Cortex of kidney (tissue), 1 donor: ENCODE measurements at places on chromosomes 1 and 21.

- DNase-seq = no peak
Observed at GRCh38 chr1:232238009-232238408, 391.9 kb downstream of the SIPA1L2 start.

GRCh38 chr1:223363057-223363855 is 720 bp downstream of the SUSD4 start:
- peak; percentile 6 for DNase-seq

DNA sequence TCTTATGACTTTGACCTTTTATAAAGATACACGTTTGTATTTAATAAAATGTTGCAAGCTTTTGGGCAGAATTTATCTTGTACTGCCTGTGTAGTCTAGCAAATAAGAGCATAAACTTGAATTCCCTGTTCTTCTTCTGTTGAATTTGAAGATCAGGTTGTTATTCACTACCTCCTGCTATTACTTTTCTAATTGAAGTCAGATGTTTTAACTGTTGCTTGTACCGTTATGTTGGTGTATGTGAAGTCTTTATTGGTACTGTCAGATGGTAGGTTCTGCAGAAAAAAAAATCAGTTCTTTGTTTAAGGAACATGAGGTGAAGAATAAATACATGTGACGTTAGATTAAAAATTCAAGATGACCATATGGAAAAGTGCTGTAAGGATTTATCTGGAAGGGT is 69.1 kb downstream of the DYRK1A start:
- no peak for DNase-seq

DNA sequence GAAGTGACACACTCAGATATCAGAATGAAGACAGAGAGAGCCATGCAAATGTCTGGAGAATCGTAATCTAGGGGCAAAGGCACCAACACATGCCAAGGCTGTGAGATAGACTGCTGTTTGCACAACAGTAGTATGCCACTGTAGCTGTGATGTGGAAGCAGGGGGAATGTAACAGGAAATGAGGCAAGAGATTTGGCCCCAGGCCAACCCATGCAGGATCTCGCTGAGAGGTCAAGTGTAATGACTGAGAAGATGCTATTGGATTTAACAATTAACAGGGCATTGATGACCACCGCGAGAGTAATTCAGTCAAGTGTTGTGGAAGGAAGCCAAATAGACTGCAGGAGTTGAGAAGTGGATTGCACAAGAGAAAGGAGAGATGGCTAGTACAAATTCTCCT is 107.3 kb upstream of the ST6GALNAC5 start:
- no peak for DNase-seq

- DNase-seq = no peak
Observed at GRCh38 chr1:18811733-18812452, 47.6 kb downstream of the TAS1R2 start.

- no peak for DNase-seq
Observed at GRCh38 chr1:169486281-169487051, 722 bp upstream of the SLC19A2 start.

GRCh38 chr1:177472567-177472966 is 301.8 kb downstream of the BRINP2 start:
- DNase-seq = no peak

GRCh38 chr1:27356619-27357280 is 10.0 kb downstream of the MAP3K6 start:
- no peak for DNase-seq

DNA sequence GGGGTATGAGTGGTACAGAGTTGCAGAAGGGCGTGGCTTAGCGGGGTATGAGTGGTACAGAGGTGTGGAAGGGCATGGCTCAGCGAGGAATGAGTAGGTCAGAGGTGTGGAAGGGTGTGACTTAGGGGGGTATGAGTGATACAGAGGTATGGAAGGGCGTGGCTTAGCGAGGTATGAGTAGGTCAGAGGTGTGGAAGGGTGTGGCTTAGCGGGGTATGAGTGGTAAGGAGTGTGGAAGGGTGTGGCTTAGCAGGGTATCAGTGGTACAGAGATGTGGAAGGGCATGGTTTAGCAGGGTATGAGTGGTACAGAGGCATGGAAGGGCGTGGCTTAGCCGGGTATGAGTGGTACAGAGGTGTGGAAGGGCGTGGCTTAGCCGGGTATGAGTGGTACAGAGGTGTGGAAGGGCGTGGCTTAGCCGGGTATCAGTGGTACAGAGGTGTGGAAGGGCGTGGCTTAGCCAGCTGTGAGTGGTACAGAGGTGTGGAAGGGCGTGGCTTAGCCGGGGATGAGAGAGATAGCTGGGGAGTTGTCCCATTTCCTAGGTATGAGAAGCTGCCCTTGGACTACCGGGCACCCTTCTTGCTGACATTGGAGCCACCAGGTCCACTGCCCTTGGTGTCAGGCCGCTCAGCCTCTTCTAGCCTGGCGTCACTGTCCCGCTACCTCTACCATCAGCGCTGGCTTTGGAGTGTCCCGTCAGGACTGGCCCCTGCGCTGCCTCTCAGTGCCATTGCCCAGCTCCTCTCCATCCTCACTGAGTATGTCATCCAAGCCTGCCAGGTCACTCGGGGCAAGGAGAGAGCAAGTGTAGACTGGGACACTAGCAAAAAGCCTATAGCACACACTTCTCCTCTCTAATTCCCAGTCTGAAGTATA is 29.8 kb downstream of the HYI start:
- DNase-seq = no peak

GRCh38 chr1:54004481-54005049 is 13.4 kb downstream of the LDLRAD1 start:
- DNase-seq = no peak

DNA sequence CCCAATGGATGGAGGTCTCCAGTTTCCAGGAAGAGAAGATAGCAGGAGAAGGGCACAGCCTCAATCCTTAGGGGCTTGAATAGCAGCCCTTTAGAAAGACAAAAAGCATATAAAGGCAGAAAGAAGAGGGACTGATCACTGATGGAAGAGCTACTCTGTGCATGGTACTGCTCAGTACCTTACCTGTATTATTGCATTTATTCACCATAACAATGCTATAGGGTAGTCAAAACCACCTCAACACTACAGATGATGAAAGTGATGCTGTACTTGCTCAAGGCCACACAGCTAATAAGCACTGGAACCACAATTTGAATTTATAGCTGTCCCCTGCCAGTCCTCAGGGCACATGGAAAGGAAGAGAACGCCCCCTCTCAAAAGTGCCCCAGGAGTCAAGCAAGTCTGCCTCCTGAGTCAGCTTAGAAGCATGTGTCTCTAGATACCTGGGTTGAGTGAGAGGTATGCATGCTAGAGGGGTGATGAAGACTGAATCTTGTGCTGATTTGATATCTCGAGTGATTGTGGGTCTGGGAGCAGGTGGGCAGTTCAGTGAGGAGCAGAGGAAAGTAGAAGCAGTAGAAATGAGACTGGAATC is 13.6 kb downstream of the DDAH1 start:
- no peak for DNase-seq

DNA sequence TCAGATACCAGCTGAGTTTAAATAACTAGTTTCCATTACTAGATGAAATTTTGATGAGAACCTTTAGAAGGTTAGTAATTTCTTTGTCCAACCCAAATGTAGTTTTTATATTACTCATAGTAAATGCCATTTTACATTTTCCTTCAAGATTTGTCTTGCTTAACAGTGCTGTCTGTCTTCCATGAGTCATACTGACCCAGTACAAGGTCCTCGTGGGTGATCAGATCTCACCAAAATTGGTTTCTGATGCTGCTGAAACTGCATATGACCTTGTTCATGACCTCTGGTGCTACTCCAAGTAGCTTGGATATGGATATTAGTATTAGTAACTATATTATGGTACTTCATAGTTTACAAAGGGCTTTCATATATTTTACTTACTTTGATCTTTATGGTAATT is 207.1 kb downstream of the RYR2 start:
- no peak for DNase-seq

DNA sequence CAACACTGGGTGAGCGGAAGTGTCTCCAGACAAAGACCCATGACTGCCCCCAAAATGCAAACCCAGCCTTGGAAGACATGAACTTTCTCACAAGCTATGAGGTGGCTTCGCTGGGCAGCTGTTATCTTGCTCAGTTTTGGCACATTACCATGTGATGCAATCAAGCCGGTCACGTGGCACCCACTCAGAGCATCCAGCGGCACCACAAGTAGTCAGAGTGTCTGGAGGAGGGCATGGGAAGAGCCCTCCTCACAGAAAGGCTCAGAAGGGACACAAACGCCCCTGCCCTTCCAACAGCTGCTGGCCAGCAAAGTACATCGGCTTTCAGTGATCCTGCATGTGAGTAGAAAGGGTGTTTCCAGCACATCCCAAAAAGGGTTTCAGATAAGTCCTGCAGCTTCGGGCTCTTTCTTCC is 145.5 kb upstream of the IRF2BP2 start:
- no peak for DNase-seq

DNA sequence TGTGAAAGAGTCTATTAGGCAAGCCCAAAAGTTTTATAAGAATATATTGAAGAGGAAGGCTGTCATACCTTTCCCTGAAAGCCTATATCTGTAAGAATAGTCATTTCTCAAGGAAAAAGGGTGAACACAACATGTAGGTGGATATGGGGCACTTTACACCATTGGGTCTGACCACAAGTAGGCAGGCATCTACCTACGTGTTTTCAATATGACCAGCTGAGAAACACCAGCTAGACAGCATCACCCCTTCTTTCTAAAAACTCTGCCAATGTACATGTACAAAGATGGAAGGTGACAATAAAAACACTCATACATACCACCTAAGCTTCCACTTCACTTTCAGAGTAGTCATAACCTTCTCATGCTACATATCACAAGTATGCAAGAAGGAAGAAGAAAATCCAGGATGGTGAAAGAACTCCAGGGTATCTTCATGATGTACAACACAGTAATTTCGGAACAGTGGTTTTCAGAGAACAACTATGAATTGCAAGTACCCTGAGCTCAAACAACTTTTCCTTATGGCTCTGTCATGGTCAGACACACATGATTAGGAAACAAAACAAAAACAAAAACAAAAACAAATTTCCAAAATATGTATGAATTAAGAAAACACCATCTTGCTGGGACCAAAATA is 98.5 kb upstream of the ADGRL2 start:
- DNase-seq = no peak

DNA sequence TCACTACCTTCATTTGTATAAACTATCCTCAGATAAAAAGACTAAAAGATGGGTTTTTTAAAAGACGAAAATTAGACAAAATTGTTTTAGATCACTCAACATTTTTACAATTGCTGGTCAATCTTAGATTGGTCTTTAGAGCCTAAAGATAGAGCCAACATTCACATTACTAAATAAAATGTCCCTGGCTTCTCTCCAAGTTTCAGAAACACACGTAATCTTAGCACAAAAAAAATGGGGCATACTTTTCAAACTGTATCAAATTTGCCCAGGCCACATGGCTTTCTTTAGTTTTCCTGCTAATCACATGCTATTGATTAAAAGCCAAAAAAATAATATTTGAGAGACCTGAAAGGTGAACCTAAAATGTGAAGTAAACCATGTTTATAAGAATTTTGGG is 288.1 kb downstream of the DPYD start:
- DNase-seq = no peak
